Ureter (tissue), 1 donor: ENCODE measurements at places on chromosomes 16 and 17. TPM values are rescaled to one million over a fixed set of nuclear protein-coding genes. Genes with fewer than 3 reads are reported as not detected.

Gene PLD2
- 59.1 TPM for total RNA-seq

DNA sequence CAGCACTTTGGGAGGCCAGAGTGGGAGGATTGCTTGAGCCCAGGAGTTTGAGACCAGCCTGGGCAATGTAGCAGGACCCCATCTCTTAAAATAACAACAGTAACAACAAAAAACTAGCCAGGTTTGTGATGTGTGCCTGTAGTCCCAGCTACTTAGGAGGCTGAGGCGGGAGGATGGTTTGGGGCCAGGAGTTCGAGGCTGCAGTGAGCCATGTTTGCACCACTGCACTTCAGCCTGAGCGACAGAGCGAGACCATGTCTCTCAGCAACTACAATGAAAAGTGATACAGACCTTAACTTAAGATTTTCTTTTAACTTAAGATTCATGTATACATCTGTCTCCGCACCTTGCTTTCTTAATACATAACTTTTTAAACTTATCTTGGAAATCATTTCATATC, 17.2 kb downstream of the NKD1 start:
- no peak for DNase-seq

DNA sequence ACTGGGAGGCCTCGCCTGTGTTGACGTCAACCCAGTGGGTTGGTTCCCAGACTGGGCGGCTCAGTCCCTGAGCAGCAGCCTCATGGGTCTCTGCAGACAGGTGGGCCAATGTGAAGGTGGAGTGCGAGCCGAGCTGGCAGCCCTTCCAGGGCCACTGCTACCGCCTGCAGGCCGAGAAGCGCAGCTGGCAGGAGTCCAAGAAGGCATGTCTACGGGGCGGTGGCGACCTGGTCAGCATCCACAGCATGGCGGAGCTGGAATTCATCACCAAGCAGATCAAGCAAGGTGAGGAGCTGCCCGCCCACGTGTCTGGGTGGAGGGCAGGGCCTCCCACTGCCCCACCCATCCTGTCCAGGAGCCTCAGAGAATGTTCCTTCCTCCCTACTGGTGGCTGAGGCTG, 44.1 kb downstream of the MRC2 start:
- peak; percentile 85 for DNase-seq

Gene MEFV
- 1.8 TPM for total RNA-seq

DNA sequence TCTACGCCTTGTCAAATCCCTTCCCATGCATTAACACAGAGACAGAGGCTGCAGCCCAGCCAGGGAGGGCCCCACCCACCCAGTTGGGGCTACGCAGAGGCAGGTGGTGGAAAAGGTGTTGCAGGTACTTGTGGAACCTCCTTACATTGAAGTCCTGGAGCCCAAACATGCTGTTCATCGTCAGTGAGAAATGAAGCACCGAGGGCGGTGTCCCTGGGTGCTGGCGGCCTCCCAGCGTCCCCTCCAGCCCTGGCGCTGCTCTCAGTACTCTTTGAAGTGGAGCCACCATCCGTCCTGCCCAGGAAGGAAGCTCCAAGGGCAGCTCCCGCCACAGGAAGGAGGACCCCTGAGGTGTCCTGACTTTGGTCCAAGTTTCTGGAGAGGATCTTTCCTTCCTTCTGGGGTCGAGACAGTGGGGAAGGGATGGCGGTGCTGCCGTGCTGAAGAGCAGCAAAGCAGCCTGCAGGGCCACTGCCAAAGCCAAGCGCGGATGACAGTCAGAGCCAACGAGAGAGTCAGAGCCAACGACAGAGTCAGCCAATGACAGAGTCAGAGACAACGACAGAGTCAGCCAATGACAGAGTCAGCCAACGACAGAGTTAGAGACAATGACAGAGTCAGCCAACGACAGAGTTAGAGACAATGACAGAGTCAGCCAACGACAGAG, 23.4 kb downstream of the LMF1 start:
- DNase-seq = no peak

Gene PRKAR1A
- total RNA-seq = 290 TPM

DNA sequence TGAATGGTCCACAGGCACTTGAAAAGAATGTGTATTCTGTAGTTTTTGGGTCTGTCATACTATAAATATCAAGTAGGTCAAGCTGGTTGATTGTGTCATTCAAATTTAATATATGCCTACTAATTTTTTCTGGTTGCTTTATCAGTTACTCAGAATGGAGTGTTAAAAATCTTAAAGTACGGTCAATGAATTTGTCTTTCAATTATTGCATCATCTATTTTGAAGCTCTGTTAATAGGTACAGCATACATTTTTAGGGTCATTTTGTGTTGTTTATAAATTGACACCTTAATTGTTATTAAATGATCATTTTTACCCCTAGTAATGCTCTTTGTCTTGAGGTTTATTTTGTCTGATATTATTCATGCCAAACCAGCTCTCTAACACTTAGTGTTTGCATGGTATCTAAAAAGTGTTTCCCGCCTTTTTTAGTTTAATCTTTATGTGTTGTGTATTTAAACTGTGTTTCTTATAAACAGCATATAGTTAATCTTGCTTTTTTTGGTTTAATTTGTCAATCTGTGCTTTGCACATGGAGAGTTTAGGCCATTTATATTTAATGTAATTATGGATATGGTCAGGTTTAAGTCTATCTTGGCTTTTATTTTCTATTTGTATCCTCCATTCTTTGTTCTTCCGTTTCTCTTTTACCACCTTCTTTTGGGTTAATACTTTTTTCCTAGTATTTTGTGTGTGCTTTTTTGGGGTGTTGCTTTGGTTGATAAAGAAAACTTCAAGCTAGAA, 204.9 kb upstream of the EEF2KMT start:
- no peak for DNase-seq

- DNase-seq = no peak
Observed at GRCh38 chr16:4386951-4387565, 15.4 kb downstream of the VASN start.

DNA sequence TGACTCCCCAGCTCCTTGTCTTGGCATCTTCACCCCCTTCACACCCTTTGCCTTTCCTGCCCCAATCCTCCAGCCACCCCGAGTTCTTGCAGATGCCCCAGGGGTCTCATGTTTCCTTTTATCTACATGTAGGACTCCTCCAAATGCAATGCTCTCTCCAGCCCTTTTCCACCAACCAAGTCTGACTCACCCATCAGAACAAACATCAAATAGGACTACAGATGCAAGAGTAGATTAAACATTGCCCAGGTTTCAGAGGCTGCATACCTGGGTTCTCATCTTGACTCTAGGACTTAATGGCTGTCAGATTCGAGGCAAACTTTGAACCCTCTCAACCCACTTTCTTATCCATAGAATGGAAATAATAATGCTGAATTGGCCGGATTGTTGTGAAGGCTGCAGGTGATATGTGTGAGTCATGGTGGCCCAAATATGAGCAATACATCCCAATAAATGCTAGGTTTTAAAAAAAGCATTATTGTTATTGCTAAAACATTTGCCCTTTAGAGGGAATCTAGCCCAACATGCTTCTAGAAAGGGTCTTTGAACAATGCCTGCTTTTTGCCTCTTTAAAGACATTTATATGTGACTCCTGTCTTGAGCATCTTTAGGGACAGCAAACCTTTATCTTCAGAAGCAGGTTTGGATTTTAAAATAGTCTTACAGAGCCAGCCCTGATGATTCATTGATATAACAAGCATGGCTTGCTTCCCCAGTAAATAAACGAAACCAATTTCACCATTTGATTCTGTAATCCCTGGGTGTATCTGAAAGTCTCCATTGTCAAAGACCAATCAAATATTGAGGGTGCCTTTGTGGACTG, 310.1 kb downstream of the FOXL1 start:
- no peak for DNase-seq
